Testis (tissue), 5 donors: ENCODE measurements at places on chromosomes 5 and 9. TPM values are rescaled to one million over a fixed set of nuclear protein-coding genes. Genes with fewer than 3 reads are reported as not detected.

DNA sequence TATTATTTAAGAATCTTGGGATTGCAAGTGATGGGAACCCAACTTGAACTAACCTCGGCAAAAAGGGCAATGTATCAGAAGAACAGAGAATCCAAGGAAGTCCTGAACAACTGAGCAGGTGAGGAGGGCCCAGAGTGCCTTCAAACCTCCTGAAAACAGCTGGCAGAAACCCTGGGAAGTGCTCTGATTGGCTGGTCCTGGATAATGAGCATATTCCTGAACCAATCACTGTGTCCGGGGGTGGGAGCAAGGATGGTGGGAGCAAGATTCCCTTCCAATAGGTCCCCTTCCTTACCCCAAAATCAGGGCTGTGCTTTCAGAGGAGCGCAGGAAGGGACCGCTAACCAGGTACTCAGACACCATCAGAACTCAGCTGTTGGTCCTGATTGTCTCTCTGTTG, 31.9 kb upstream of the TBC1D2 start:
- peak; percentile 66 for DNase-seq

- DNase-seq, result no peak
Observed at GRCh38 chr5:180001136-180001535, 70.4 kb downstream of the RNF130 start.

DNA sequence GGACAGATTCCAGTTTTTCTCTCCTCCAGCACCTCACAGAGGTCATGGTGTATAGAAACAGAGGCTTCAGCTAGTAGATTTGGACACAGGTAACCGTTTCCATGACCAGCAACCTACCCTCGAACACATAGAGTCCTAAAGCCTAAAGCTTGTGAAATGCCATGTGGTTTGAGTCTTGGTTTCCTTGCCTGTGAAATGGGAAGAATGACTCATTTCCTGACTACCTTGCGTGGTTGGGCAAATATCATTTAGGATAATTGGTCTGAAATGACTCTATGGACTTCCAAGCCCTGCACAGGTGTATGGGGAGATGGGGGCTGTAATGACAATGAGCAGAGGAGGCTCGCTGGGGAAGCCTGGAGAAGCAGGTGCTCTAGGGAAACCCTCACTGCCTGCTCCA, 134.6 kb downstream of the TTLL11 start:
- no peak for DNase-seq

DNA sequence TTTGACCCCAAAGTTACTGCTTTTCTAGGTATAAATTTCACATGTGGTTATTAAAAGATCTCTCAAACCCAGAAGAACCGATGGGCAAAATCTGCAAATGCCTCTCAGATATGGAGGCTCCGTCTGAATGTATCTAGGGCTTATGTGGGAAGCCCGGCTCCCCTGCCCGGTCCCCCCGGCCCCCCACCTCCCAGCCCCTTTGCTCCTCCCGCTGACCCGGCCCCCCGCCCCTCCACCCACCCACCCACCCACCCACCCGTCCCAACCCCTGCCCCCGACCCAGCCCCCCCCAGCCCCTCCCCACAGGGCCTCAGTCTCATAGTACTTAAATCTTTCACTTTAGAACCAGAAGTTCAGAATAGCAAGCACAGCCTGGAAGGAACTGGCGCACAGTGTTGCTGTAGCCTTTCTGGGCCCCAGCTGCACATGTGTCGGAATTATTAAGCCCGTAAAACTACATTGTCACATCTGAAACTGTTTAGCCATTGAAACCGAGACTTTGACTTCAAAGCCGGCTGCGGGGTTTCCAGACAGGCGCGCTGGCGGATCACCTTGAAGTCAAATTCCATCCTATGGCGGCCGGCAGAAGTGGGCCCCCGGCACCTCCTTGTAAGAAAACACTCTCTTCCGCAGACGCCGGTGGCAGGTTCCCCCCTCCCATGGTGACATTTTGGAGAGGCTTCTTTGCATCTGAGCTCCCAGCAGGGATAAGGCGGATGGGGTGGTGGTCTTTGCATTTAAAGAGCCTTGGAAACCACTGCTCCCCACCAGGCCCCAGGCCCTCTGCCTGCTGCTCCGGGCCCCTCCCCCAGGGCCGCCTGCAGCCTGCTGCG, 12.8 kb downstream of the NKD2 start:
- DNase-seq, result no peak

Gene CCDC183
- total RNA-seq, result 41.1 TPM

Gene SHLD3
- total RNA-seq, result 3.0 TPM
